Stimulated activated CD8-positive, alpha-beta memory T cell treated with anti-CD3 and anti-CD28 coated beads, Interleukin-12 subunit alpha, Interleukin-12 subunit beta, amount 100 ng/mL, for 1 hour (primary cell): ENCODE measurements at places on chromosomes 16 and 17.

- DNase-seq: no peak
These were observed at the start of gene CCL7 for GRCh38 chr17:34269969-34270368. TSS of gene CCL7 (plus strand) at chr17:34270221. CDS start at chr17:34270291, 70 bp downstream.

GRCh38 chr16:22304411-22304810 is 7.2 kb downstream of the POLR3E start:
- no peak for DNase-seq

DNA sequence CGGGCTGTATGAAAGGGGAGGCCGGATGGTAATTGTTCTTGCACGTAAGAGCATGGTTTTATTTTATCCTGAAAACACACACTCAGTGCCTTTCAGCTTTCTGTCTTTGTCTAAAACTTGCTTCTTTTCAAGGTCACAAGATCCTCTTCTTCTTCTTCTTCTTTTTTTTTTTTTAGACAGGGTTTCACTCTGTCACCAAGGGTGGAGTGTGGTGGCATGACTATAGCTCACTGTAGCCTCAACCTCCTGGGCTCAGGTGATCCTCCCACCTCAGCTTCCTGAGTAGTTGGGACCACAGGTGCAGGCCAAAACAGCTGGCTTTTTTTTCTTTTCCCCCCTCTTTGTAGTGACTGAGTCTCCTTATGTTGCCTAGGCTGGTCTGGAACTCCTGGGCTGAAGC is 15.9 kb upstream of the ZNF629 start:
- DNase-seq: no peak

DNA sequence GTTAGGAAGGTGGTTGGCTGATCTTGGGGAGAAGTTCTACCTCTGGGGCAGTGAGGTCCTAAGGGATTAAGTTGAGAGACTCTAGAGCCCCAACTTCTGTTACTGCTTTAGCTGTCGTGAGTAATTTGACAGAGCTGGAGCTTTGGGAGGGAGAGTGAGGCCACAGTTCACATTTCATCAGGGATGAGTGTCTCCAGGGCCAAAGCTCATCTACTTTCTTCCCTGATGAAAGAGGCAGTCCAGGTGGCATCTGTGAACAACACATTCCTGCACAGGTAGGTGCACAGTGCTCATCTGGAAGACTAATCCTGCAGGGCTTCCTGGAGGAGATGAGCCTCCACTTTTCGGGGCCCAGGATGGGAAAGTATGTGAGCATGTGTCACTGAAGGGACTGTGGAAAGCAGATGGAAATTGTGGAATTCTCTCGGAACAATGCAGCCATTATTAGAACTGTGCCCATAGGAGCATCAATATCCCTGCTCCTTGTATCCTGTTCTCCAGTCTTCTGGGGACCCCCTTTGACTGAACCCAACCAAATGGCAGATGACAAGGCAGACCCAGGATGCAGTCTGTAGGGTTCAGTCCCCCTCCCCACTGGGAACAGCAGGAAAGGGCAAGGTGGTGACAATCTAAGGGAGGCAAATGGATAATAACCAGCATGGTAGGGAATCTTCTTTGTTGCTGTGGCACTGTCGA is 9.0 kb downstream of the DYNLL2 start:
- DNase-seq: no peak

- no peak for DNase-seq
These were observed 7.8 kb downstream of the KRT28 start for GRCh38 chr17:40791787-40792436.
